Suppressor macrophage treated with lipopolysaccharide for 1 hour (primary cell): ENCODE measurements at places on chromosomes 2 and 18.

- no peak for DNase-seq
Observed at GRCh38 chr2:112143150-112143549, 5.0 kb downstream of the FBLN7 start.

GRCh38 chr2:234650911-234651310, 154.0 kb upstream of the ARL4C start:
- no peak for DNase-seq

- DNase-seq = no peak
Observed at GRCh38 chr2:26861610-26862224, 13.8 kb downstream of the DPYSL5 start.

DNA sequence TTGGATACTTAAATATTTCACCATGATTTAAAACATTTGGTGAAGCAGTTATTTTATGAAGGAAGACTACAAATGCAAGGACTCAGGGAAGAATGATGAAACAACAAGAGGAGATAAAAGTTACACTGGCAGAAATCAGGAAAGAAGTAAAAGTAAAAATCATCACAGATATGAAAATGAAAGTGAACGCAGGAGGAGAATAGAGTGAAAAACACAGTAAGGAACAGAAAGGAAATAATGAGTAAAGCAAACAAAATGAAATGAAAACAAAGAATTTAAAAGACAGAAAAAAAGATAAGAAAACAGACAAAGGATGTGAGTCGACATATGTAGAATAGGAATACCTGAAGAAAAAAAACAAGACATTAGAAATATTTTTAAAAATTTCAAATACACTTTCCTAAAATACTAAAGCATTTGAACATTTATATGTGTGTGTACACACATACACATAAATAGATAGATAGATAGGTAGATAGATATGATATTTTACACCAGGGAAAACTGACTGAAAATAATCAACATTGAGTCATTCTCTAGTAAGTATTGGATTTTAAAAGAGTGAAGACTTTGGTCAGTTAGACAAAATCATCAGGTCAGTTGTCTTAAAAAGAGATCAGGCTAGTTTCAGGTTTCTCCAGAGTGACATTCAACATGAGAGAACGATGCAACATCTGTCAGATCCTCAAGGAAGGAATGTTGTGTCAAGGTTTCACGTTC, 12.1 kb upstream of the KDSR start:
- peak; percentile 8 for DNase-seq
